NCI-H1048 (cell line): ENCODE measurements at places on chromosomes 3 and 15.

GRCh38 chr15:69523010-69524001, 70.7 kb downstream of the RPLP1 start:
- DNase-seq, result peak; percentile 2

GRCh38 chr3:45191424-45191823, 34.7 kb downstream of the TMEM158 start:
- DNase-seq, result no peak

- no peak for DNase-seq
Observed at GRCh38 chr3:66390013-66390412, 110.8 kb downstream of the LRIG1 start.

DNA sequence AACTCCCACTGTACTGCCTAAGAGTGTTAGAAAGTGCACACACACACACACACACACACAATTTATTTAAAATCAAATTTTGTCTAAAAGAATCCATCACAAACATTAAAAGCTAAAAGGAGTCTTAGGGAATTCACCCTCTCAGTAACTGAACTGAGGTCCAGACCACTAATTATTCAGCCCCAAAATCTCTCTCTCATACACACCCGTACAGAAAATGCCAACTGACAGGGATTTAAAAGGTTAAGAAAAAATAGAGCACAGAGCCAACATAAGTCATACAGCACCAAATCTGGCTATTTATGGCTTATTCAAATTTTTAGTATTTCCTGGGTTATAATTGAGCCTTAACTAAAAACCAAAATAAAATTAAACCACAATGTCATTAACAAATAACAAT, 20.7 kb downstream of the GBE1 start:
- DNase-seq, result no peak

DNA sequence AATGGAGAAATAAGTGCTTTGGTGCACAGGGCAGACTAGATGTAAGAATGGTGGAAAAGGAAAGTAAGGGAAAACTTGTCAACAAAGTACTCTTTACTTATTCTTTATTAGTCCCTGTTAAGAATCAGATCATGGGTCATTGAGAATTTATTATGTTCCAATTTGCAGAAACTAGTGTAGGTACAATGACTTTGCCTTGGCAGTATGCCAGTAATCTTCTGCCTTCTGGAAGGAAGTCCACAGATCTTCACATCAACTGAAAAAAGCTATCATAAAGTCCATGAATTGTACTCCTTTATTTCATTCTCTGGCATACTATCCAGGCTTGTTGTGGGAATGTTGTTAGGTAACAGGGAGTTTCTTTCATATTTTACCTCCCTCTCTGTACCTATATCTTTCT, 88.2 kb upstream of the FLNB start:
- no peak for DNase-seq

DNA sequence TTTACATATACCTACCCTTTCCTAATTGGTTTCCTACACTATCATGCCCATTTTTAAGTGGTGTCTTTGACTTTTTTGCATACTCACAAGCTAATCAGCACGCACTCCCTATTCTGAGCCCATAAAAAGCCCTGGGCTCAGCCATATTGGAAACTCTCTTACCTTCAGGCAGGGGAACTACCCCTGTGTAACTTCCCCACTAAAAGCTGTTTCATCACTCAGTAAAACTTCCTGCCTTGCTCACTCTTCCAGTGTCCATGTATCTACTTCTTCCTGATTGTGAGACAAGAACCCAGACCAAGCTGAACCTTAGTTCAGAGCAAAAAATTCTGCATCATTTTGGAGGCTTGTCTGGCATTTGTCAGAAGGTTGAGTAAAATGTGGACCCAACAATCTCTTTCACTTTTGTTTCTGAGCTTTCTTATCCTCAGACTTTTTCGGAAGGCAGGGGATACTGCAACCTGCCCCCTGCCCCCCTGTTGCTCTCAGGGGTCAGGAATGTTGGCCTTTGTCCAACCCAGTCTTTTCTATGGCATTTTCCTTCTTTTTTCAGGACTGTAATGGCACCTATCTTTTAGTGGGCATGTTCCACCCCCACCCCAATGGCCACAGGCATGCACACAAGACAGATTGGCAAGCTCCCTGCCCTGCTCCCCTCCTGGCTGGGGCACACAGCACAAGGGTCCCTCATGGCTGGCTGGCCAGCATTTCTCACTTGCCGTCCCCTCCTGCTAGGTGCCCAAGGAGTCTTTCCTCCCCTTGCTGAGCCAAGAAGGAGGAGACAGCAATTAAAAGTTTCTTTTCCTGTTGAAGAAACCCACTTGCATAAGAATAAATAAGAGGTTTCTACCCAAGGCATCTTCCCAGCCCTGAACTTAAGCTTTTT, 26.3 kb upstream of the TMEM45A start:
- no peak for DNase-seq

GRCh38 chr15:43317566-43318184, 12.7 kb downstream of the LCMT2 start:
- no peak for DNase-seq
